ENCODE measurements at places on chromosomes 11 and 22. TPM values are rescaled to one million over a fixed set of nuclear protein-coding genes. Genes with fewer than 3 reads are reported as not detected.

DNA sequence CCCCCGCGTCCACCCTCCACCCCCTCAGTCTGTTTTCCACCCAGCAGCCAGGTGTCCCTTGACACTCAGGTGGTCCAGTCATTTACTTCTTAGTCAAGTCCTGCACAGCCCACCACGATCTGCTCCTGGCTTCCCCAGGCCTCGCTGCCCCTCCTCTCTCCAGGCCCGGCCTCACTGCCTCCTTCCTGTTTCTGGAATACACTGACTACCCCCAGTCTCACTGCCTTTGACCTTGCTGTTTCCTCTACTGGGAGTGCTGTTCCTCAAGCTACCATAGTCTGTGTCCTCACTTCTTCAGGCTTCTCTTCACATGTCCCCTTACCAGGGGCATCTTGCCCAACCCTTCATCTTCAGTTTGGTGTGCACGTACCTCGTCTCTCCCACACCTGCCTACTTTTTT, 7.4 kb downstream of the MCM5 start:
- no peak for DNase-seq

- peak; percentile 67 for DNase-seq
Measured at GRCh38 chr11:46112961-46113607, 8.2 kb downstream of the PHF21A start.

ZNF215 gene
- total RNA-seq = 1.4 TPM

GRCh38 chr11:218815-219593, 11.5 kb downstream of the RIC8A start:
- no peak for DNase-seq

- peak; percentile 70 for DNase-seq
Measured at GRCh38 chr11:124801014-124801413, 808 bp upstream of the MSANTD2 start.

DNA sequence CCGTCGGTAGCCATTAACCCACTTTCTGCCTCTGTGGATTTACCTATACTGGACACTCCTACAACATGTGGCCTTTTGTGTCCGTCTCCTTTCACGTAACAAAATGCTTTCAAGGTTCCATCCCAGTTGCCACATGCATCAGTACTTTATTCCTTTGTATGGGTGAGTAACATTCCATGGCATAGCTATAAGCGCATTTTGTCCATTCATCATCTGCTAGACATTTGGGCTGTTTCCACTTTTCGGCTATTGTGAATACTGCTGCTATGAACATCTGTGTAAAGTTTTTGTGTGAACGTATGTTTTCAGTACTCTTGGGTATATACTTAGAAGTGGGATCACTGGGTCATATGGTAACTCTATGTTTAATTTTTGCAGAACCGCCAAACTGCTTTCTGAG, 257.2 kb downstream of the ST3GAL4 start:
- DNase-seq = no peak

NPAS4 gene
- not detected for total RNA-seq

GRCh38 chr22:25334162-25334490, 114.7 kb downstream of the CRYBB2 start:
- peak; percentile 39 for DNase-seq

- no peak for DNase-seq
Measured at GRCh38 chr11:103737037-103737622, 299.3 kb upstream of the DDI1 start.

ADAMTS8 gene
- total RNA-seq = not detected

KCNK7 gene
- 0.11 TPM for total RNA-seq

DNA sequence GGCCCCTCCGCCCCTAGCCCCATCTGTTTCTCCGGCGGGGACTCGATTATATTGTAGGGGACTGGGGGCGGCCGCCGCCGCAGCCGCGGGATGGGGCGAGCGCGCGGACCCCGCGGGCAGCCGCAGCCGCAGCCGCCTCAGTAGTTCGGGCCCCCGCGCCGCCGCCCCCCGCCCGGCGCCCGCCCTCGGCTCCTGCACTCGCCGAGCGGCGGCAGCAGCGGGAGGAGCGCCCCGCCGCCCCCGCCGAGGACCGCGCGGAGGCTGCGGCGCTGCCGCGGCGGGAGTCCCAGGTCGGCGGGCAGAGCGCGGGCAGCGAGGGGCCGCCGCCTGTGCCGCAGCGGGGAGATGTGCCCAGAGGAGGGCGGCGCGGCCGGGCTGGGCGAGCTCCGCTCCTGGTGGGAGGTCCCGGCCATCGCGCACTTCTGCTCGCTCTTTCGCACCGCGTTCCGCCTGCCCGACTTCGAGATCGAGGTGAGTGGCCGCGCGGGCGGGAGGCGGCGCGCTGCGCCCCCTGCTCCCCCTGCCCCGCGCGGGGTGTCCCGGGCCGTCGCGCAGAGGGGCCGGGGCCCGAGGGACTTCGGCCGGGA, at the start of gene CECR2:
Gene CECR2 (plus strand): TSS at position 22 of the 587 bp plus-strand sequence. CDS start 324 bp downstream, at position 346.
- no peak for DNase-seq

DNA sequence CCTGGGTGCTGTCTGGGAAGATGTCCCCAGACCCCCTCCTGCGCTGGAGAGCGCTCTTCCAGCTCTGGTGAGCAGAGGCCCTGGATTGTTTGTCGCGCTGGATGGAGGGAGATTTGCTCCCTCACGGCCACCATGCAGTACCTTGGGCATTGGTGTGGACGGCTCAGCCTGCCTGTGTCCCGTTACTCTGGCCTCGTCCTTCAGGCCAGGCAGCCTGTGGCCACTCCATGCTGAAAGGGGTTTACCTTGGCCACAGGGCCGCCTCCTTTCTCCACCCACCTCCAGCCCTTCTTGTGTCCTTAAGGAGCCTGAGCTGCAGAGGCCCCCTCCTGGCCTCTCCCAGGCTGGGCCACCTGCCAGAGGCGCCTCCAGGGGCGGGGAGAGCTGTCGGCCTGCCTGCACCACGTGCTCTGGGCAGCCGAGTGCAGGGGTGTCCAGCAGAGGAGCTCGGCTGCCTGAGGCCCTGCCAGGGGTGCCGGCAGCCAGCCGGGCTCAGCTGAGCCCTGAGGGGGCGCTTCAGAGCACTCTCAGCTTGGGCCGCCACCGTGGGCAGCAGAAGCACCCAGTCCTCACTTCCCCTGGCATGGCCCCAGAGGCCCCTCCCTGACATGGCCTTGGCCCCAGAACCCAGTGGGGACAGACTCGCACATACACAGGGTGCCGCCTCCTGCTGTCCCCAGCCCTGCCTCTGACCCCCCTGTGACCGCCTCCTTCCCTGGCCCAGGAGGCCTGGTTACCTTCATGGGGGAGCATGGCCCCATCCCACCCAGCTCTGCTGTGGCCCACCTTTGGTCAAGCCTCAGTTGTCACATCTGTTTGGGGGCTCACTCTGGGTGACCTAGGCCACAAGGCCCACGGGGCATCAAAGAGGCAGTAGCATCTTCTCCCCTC, 3.4 kb downstream of the CCND1 start:
- peak; percentile 89 for DNase-seq

DNA sequence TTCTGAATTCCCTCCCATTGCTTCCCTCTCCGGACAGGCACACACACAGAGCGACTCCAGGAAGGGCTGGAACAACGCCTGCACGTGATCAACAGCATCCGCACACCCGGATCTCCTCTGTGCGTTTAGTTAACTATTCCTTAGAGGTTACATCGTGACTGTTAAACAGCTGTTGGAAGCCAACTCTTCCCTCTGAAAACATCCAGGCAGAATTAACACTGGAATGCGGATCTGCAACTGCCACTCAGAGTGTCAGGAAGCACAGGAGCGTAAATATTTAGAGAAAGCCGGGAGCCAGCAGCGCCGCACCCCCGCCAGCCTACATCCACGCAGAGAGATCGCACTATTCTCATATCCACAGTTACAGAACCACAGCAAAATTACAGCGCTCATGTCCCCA, 46.2 kb downstream of the SHANK2 start:
- peak; percentile 72 for DNase-seq

WT1 gene
- total RNA-seq = 0.96 TPM

- DNase-seq = no peak
Measured at GRCh38 chr11:12793065-12793464, 118.8 kb downstream of the TEAD1 start.

- DNase-seq = no peak
Measured at GRCh38 chr11:115349335-115350017, 154.7 kb downstream of the CADM1 start.

DNA sequence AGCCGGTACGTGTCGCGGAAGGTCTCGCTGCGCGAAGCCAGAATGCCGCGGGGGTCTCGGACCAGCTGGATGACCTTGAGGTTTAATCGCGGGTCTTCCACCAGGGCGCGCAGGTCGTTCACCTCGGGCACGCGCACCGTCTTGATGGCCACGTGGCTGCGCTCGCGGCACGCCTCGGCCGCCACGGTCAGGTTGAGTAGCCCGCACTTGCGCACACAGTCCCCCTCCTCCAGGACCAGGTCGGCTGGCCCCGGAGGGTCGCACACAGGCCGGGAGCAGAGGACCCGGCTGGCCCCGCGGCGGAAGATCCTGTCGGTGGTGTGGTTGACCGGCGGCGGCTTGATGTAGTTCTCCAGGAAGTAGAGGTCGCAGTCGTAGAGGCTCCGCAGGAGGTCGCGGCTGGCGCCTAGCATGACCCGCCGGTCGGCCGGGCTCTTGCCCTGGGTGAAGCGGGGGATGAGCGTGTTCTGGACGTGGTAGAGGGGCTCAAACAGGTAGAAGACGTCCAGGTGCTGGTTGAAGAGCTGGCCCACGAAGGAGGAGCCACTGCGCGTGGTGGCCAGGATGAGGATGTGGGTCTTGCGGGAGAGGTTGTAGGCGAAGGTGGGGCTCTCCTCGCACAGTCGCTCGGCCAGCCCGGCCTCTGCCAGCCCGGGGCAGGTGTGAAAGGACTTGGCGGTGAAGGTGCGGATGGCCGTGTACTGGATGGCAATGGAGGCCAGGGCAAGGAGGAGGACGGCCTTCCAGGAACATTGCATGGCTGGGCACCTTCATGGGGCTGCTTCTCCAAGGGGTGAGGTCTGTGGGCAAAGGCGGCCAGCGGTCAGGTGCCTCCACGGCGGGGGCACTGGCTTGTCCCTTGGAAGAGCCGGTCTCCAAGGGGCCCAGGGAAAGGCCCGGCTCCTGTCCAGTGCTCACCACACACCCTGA, 15.0 kb downstream of the CHST1 start:
- DNase-seq = no peak

UBASH3B gene
- total RNA-seq = 8.0 TPM

BLID gene
- 8.0 TPM for total RNA-seq

OR5L1 gene
- not detected for total RNA-seq

DNA sequence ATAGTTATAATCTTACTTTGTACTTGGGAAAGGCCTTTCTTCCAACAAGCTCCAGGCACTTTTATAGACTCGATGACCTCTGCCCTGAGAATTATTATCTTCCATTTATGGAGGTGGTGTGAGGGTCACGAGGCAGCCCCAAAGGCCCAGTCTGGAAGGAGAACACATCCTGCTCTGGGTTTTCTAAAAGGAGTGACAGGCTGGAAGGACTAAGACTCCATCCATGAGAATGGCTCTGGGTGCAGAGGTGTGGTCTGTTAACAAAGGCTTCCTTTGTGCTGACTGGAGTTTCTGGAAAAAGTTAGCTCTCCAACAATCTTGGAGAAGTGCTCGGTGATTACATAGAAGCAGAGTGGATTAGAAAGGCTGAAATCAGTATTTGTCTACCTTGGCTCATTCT, 74.7 kb upstream of the SESN3 start:
- no peak for DNase-seq

GRCh38 chr11:72679869-72680268, 5.6 kb upstream of the PDE2A start:
- DNase-seq = no peak

DNA sequence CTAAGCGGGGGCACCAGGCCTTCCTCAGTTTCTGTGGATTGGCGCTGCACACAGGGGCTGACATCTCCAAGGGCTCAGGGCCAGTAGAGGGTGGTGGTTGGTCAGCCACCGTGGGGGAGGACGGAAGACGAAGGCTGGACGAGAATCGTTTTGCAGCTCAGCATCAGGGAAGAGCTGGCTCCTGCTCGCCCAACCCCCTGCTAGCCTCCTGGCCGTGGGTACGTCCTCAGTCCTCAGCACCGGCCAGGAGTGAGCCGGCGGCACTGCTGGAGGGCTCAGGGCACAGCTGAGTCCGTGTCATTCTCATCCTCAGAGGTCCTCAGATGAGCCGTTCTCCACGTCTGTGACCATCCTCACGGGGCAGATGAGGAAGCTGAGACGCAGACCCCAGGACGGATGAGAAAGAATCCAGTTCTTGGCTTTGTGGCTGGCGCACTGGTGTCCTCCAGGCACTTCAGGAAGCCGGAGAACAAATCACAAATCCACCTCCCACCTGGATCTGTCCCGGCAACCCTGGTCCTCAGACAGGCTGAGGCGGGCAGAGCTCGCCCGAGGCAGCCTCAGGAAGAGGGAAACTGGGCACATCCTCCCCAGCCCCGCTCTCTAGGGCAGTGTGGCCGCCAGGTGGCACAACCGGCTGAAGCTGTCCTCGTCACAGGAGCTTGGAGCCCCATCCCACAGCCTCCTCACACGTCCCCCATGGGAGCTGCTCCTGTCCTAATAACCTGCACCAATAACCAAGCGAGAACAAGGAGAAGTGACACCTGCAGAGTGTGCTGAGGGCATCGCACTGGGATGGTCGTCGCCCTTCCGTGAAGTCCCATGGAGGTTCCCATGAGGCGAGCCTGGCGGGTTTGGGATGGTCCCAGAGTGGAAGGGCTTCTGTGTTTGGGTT, 393.7 kb downstream of the BRD1 start:
- no peak for DNase-seq

DNA sequence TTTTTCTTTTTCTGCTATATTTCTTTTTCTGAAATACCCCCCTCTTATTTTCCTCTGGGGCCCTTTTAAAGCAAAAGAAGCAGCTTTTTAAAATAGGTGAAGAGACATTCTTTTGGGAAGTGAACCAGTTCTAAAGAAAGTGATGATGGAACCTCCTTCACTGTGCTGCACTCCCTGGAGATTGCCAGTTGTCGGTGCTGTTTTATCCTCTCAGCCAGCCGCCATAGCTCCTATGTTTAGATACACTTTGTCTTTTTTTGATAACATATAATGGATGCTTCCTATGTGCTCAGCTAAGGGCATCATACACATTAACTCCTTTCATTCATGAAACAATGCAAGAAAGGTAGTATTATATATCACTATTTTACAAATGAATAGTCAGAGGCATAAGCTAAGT, 14.0 kb downstream of the CFAP300 start:
- DNase-seq = no peak

- DNase-seq = no peak
Measured at GRCh38 chr22:25783856-25784255, 41.9 kb downstream of the MYO18B start.

- DNase-seq = peak; percentile 12
Measured at GRCh38 chr11:59224351-59224928, 11.7 kb upstream of the MPEG1 start.

GRCh38 chr11:65506772-65507505, 8.1 kb downstream of the MALAT1 start:
- no peak for DNase-seq

KRTAP5-10 gene
- 0.58 TPM for total RNA-seq
